Erythroblast (primary cell): ENCODE measurements at places on chromosomes 5 and 9.

- no peak for DNase-seq
Observed at GRCh38 chr5:39822020-39822419, 397.2 kb upstream of the DAB2 start.

GRCh38 chr9:121725008-121725775 is 73.8 kb downstream of the DAB2IP start:
- DNase-seq, result no peak

- no peak for DNase-seq
Observed at GRCh38 chr5:45279109-45279508, 417.1 kb downstream of the HCN1 start.

DNA sequence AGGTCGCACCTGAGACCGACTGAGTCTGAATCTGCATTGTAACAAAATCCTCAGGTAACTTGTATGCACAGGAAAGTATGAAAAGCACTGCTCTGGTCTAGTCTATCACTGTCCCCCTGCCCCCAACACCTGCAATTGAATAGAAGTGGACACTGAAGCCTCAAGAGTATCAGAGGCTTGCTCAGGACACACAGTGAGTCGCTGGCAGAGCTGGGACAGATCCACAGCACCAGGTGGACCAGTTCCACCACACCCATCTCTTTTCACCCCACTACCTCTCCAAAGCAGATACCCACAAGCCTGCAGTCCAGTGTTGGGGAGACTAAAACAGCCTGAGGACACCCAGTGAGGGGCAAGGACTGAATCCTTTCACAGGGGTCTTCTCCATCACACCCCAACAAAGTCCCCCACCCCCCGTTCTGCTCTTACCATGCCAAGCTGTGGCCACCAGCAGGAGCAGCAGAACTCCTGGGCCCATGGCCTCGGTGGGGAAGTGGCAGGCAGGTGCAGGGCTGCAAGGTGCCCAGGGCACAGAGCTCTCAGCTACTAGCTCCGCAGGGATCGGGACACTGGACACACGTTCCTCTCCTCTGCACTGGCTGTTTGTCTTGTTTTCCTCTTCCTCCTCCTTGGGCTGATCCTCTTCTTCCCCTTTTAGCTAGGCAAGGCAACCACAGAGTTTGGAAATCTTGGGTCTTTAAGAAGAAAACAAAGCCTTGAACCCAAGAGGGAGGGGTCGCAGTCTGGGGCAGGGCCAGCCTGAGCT is at the start of gene CSF1R:
CSF1R (minus strand) TSS at position 605 of the 766 bp plus-strand sequence; CDS start at position 478, 127 bp downstream.
- no peak for DNase-seq

GRCh38 chr9:93258818-93259489 is 75.0 kb downstream of the WNK2 start:
- DNase-seq, result no peak

- no peak for DNase-seq
Observed at GRCh38 chr9:70389621-70390266, 24.7 kb downstream of the KLF9 start.
